ENCODE measurements at places on chromosomes 16 and 17.

GRCh38 chr17:19753051-19753509 lies 5.0 kb upstream of the ALDH3A1 start:
- no peak for DNase-seq

GRCh38 chr16:67187175-67187890 lies 2.6 kb downstream of the EXOC3L1 start:
- no peak for DNase-seq

DNA sequence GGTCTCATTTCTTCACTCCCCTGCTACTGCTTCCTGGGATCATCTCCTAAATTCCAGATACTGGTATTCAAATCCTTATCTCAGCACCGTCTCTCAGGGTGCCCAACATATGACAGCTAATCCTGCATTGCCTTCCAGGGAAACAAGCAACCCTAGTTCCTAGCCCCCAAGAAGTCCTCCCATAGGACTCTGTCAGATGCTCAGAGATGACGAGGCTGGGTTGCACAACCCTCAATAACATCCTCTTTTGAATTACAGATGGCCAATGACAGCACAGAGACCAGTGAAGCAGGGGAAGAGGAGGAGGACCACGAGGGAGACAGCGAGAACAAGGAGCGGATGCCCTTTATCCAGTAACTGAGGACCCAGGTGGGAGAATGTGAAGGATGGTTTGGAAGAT lies 45.0 kb upstream of the CLEC3A start:
- no peak for DNase-seq

- DNase-seq = no peak
These were observed 17.5 kb upstream of the TNFRSF13B start for GRCh38 chr17:16989230-16989952.

GRCh38 chr16:379961-380761 lies 1.6 kb downstream of the PGAP6 start:
- no peak for DNase-seq

GRCh38 chr16:12348733-12349704 lies 372.5 kb downstream of the SNX29 start:
- DNase-seq = no peak

GRCh38 chr17:52026075-52026474 lies 132.4 kb downstream of the CA10 start:
- no peak for DNase-seq

All from GM12891 (cell line).